ENCODE measurements at places on chromosomes 6 and 20.

DNA sequence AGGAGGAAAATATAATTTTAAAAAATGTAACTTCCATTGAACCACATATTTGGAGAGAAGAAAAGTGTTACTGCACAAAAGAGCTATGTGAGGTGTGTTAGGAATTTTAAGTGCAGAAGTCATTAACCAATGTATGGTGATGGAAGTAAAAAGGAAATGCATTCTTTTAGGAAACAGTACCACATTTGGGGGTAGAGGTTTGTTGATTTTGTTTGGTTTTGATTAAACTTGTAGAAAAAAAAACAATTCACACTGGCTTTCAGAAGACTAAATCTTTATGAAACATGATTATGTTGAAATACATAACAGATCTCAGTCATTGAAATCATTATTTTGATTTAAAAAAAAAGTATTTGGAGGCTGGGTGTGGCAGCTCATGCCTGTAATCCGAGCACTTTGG lies 1287.0 kb upstream of the GJE1 start:
- no peak for DNase-seq

GRCh38 chr6:145241039-145241438 lies 494.3 kb downstream of the EPM2A start:
- no peak for DNase-seq

GRCh38 chr20:22711971-22712755 lies 127.8 kb upstream of the FOXA2 start:
- no peak for DNase-seq

GRCh38 chr6:143569040-143569439 lies 57.5 kb upstream of the FUCA2 start:
- DNase-seq = no peak

GRCh38 chr6:2988094-2988425 lies 11.6 kb upstream of the NQO2 start:
- no peak for DNase-seq

DNA sequence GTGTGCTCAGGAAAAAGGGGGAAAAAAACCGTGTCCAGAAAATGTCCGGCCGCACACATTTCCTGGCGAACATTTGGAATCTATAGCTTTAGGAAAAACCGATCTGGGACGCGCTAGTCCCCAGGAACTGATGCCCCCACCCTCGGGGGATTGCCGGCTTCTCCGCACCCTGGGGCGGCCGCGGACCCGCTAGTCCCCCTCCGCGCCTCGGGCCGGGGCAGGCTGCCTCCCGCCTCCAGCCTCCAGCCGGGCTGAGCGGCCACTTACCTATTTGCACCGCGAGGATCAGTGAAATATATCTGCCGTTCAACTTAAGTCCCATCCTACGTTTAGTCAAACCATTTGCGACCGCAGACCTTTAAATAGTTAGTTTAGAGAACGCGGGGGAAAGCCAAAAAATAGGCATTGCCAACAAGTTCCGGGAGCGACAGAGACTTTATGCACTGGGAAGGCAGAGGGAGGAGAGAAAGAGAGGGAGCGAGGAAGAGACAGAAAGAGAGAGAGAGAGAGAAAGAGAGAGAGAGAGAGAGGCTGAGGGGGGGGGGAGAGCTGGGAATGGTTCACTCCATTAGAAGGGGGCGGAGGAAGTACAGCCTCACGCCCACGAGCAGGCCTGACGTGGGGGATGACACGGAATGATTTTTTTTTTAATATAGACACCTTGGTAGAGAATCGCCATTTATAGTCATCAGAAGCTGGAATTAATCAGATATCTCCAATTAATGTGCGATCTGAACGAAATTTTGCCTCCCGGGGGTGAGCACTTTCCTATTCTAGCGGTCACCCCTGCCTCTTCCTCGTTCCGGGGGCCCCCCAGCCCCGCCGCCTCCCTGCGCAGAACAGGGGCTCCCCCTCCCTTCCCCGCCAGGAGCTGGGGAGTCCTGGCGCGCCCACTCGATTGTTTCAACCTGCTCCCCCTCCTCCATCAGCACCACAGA lies at the start of gene NRN1:
NRN1 (minus strand) TSS at position 498 of the 938 bp plus-strand sequence; CDS start at position 322, 176 bp downstream.
- no peak for DNase-seq

DNA sequence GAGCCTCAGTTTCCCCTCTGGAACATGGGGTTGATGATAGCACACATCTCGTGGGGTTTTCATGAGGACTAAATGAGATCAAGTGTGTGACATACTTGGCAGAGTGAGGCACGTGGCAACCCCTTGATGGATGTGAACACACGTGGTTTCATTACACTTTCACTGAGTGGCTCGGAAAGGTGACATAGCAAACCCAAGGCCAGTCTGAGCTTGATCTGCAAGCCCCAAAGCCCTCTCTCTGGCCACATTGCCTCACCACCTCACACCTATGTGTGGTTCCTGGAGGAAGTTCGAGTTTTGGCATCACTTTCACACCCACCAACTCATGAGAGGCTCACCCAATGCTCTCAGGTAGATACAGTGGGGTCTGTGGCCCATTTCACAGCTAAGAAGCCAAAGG lies 60.0 kb downstream of the CPNE5 start:
- DNase-seq = no peak

- no peak for DNase-seq
Observed at GRCh38 chr6:44805238-44805846, 417.8 kb downstream of the CDC5L start.

DNA sequence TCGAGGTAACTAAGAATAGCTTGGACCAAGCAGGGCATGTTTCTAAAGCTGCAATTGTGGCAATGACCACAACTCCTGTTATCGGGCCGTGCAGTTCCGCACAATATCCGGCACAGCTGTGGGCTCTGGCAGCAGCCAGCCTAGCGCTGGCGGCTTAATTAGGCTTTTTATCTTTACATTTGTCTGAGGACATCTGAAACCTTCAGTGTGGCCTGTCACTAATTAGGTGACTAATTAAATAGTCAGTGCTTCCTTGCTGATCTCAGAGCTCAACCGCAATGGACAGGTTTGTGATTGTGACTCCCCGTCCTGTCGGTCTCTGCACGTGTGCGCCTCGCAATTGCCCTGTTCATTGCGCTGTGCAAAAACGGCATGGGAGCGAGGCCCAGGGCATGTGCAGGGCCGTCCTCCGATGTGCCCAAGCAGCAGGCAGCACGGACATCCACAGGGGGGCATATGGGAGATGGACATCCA lies 134.8 kb upstream of the INSM1 start:
- no peak for DNase-seq

- DNase-seq = no peak
Observed at GRCh38 chr20:49571553-49571835, 3.6 kb upstream of the PTGIS start.

GRCh38 chr20:60883496-60883895 lies 368.6 kb upstream of the CDH4 start:
- DNase-seq = no peak

DNA sequence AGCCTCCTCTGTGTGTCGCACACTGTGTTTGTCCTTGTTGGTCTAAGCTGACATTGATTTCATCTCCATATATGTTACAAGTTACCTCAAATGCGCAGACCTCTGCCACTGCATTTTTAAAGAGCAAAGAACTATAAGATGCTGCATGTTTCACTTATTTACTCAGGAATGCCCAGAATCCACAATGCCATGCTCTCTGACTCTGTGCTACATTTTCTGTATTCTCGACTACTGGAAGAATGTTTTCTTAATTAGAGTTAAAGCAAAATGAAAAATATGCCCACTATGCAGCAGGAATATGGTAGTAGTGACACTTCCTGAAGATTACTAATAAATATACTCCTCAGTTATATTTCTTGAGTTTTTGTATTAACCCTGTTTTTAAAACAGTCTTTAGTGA lies 296.4 kb downstream of the HACE1 start:
- no peak for DNase-seq

DNA sequence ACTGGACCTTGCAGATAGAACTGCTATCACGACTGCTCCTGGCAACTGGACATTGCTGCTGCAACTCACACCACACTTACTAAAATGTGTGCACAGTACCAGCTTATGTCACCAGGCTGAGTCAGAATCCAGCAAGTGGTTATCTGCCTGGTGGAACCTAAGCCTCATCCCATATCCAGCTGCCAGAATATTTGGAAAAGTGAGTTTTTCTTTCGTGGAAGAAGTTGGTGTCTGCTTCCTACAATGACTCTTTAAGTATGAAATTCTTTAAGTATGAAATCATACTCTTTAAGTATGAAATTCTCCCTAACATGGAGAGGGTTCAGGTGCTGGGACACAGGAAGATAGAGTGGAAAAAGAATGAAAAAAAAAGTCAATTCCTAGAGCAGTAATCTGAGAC lies 16.4 kb upstream of the POLR1H start:
- peak; percentile 3 for DNase-seq

DNA sequence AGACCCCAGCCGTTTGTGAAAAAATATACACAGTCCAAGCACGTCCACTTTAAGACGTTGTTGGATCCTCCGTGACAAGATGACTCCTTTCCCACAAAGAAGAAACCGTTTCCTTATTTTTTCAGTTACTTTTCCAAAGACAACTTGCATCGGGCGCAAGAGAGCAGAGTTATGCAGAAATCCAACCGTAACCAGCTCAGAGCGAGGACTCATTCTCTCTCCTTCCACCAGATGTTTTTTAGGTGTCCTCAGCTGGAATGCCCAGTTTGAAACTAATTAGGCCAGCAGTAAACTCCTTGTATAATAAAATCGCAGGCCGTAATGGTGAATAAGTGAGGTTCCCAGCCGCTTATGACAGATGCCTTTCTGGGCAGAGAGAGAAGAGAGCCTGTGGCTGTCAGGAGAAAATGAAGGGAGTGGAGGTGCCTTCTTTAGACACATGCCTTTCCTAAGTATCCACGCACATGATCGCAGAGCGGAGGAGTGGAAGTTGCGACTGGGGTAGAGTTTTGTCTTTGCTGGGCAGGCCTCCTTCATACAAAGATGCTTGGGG lies 2.8 kb downstream of the EYA2 start:
- no peak for DNase-seq

DNA sequence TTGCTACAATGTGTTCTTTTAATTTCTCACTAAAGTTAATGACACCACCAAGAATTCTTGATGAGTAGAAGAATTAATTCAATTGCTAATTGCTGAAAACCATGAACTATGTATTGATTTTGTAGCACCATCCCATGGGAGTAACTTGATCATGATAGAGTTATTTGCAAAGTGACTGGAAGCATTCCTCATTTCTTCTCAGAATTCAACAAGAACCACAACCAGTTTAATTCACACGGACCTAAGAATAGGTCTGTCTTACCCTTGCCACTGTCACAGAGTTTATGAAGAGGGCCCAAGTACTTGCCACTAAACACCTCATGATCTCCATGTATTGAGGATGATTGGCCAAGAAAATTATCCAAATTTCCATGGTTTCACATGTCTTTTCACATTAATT lies 222.2 kb downstream of the TMEM242 start:
- DNase-seq = no peak

GRCh38 chr6:108561742-108562502 lies 1.2 kb downstream of the FOXO3 start:
- DNase-seq = no peak

GRCh38 chr6:26550250-26550993 lies 12.3 kb downstream of the HMGN4 start:
- no peak for DNase-seq

DNA sequence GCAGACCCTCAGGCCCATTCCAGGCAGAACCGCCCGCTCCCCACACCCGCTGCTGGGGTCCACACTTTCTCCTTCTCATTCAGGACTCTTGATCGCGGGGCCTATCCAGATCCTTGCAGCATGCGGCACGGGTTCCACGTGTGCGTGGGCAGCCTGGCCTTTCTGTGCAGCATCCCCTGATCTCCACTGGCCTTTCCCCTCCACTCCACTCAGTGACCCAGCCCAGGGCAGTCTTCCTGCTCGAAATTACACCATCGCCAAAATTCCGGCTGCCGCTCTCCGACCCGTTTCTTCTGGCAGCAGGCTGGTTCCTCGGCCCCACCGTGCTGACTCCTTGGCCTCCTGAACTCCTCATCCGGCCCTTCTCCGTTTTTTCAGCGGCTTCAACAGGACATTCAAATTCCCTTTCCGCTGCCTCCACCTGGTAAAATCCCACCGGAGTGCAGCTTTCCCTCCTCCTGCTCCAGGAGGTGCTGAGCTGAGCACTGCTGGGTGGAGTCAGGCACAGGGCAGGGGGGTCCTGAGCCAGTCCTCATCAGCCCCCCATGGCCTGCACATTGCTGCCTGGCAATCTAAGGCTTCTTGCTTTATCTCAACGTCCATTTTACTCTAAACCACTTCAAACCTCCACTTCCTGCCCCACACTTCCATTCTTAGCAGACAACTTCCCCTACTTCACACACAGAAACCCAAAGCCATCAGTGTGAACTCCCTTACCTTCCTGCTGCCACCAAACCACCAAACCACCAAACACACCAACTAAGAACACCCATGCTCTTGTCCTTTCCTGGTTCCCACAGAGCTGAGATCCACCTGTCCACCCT lies 9.0 kb downstream of the SFT2D1 start:
- no peak for DNase-seq

GRCh38 chr6:169702840-169703246 lies 917 bp downstream of the C6orf120 start:
- no peak for DNase-seq

DNA sequence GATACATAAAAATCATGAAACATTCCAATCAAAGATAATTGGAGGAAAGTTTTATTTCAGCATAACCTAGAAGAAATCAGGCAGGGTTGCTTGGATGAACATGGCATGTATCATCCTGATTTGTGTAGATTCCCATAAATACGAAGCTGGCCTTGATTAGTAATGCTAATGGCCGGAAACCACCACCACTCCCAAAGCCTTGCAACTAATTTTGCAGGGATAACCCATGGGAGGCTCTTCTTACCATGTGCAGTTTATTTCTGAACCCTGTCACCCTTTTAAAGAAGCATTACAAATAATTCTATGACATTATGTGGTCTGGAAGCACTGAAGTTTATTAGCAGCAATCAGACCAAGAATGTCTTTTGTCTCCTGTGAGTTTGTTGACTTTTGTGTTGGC lies 80.8 kb downstream of the AIG1 start:
- DNase-seq = no peak

GRCh38 chr6:130365166-130366106 lies at the start of gene TMEM200A:
TSS of gene TMEM200A (plus strand) at chr6:130366017. CDS start at chr6:130440423, 74,406 bp downstream.
- peak; percentile 22 for DNase-seq

- DNase-seq = no peak
Observed at GRCh38 chr6:140912686-140913085, 1220.0 kb upstream of the GJE1 start.

- no peak for DNase-seq
Observed at GRCh38 chr20:9884061-9884460, 45.2 kb upstream of the PAK5 start.

GRCh38 chr6:72822023-72822422 lies 200.2 kb downstream of the KCNQ5 start:
- no peak for DNase-seq

GRCh38 chr6:136230219-136230853 lies 19.8 kb downstream of the MTFR2 start:
- DNase-seq = no peak

DNA sequence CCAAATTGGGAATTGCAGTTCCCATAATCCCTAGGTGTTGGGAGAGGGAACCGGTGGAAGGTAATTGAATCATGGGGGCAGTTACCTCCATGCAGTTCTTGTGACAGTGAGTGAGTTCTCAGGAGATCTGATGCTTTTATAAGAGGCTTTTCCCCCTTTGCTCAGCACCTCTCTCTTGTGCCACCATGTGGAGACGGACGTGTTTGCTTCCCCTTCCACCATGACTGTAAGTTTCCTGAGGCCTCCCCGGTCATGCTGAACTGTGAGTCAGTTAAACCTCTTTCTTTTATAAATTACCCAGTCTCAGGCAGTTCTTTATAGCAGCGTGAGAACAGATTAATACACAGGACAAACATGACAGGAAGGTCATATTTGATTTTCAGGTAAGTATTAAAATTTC lies 25.3 kb upstream of the HECA start:
- DNase-seq = no peak
